ENCODE measurements at places on chromosomes 7 and 10.

DNA sequence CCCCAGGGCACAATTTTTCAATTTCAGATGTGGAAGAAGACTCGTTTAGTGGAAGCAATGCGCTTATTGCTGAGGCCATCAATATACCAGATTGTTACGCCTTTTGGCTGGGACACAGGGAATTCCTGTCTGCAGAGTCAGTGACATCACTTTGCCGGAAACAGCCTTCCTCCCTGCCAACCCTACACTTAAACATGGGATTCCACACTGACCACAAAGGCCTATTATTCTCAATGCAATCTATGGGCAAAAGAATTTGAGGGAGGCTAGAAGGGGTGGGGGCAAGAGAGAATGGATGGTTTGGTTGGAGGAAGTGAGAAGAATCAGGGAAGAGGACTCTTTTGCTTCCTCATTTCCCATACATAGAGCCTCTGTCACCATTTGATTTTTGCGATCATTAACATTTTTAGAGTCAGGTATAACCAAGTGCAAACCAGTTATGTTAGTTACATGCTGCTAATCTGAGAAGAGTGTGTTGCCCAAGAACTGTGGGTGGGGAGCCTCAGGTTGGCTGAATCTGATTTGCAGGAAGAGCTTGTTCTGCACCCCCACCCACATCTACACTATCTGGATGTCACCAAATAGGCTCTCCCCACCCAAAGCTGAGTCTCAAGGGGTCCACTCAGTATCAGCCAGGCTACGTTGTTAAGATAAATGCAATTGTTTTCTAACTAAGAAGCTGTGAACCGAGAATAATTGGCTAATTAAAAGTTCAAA is 58.2 kb downstream of the ENTPD1 start:
- DNase-seq: no peak

- DNase-seq: no peak
These were observed 111.5 kb downstream of the LRMDA start for GRCh38 chr10:75542906-75543305.

GRCh38 chr7:29854257-29854938 is 48.1 kb downstream of the WIPF3 start:
- DNase-seq: no peak

DNA sequence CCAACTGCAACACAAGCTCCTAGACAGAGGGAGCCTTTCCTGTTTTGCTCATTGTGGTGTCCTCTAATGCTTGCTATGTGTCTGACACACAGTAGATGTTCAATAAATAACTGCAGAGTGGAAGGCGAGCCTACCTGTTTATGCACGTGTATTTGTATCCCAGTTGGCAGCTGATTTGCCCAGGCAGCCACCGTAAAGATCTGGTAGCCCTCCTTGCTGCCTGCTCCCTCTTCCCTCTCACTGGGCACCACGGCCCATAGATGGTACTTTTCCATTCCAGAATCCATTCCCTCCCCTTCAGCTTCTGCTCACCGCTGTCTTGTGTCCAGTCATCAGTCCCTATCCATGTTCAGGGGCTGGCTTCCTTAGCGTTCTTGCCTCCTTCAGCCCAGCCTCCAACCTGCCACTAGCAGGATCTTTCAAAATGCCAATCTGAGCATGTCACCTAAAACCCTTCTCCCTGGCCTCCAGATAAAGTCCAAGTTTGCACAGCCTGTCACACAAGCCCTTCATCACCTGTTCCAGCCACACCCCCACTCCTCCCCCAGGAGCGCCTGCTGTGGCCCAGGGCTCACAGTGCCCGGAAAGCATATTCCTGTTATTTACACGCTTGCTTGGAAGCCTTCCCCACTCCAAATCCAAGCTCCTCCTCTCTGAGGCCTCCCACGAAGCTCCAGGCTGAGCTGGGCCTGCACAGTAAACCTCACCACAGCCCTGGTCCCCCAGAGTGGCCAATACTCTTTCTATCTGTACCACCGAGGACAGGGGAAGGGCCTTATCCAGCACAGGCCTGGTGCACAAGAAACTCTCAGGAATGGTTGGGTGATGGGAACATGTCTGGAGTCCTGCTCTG is 21.0 kb downstream of the ZCCHC24 start:
- DNase-seq: no peak

DNA sequence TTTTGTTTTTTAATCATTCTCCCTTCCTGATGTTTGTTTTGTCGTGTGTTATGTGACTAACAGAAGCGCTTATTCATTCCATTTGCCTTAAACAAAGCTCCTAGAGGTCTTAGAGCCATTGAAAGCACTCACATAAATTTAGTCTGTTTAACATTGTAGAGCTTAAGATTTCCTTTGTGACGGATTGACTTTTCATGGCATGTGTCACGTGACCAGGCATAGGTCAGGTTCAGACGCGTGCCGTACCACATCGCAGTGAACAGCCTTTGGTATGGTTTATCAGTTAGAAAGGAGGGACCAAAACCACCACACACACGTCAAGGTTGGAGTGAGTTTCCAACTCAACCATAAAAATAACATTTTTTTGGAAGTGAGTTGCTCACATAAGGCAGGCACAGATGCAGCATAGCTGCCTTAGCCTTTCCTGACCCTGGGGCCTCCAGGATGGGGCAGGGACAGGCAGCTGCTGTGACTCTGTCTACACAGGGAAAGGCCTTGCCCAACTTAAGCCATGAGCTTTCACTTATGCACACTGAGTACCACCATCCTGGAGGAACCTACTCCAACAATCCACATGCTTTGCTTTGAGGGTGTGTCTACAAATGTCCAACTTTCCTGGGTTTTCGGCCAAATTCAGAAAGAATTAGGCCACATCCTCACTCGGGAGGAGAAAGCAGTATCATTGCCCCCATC is 55.5 kb downstream of the WDFY4 start:
- DNase-seq: no peak

GRCh38 chr7:33789871-33790630 is 115.3 kb upstream of the BMPER start:
- no peak for DNase-seq

- no peak for DNase-seq
These were observed 138.2 kb upstream of the MKLN1 start for GRCh38 chr7:131189488-131189887.

DNA sequence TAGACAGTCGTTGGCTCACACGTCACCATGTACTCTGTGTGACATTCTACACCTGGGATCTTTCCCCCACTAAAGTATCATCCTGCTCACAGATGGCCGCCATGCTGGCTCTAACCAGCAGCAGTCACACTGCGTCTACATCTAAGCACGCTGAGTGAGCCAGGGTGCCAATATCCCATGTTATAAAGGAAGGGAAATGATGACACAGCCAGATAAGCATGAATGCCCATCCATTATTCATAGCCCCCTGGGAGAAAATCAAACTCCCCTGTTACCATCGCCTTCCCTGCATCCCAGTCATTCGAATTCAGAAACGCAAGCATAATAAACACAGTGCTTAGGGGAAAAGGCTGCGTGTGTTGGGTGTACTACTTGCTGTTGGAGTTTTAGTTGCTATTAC is 698.2 kb upstream of the AUTS2 start:
- DNase-seq: no peak

- no peak for DNase-seq
These were observed 66.0 kb downstream of the SUGCT start for GRCh38 chr7:40200791-40201190.

- DNase-seq: no peak
These were observed 232.6 kb upstream of the AUTS2 start for GRCh38 chr7:69365651-69366192.

GRCh38 chr10:107409522-107409921 is 245.0 kb upstream of the SORCS1 start:
- DNase-seq: no peak

GRCh38 chr7:158541346-158542010 is 46.1 kb downstream of the PTPRN2 start:
- DNase-seq: no peak

- no peak for DNase-seq
These were observed 196.1 kb upstream of the GALNT17 start for GRCh38 chr7:70935854-70936253.

- DNase-seq: no peak
These were observed 2.2 kb upstream of the MYL10 start for GRCh38 chr7:101631224-101631714.

DNA sequence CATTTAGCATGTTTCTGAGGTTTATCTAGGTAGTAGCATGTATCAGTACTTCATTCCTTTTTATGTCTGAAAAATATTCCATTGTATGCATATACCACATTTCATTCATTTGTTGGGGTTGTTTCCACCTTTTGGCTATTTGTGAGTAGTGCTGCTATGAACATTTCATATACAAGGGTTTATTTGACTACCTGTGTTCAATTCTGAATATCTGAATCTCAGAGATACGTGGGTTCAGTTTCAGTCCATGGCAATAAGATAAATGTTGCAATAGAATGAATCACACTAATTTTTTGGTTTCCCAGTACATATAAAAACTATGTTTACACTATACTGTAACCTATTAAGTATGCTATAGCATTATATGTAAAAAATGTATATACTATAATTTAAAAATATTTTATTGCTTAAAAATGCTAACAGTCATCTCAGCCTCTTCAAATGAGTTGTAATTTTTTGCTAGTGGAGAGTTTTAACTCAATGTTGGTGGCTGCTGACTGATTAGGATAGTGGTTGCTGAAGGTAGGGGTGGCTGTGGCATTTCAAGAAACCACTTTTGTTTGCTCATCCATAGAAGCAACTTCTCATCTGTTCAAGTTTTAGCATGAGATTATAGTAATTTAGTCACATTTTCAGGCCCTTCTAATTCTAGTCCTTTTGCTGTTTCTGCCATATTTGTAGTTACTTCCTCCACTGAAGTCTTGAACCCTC is 13.9 kb downstream of the PLEKHA1 start:
- no peak for DNase-seq

- peak; percentile 69 for DNase-seq
These were observed 96.0 kb upstream of the IKZF1 start for GRCh38 chr7:50208378-50208982.

- DNase-seq: no peak
These were observed 108.7 kb downstream of the RAPGEF5 start for GRCh38 chr7:22248111-22248809.

- DNase-seq: no peak
These were observed 703.5 kb upstream of the SEMA3D start for GRCh38 chr7:85890244-85890811.

- no peak for DNase-seq
These were observed 2.1 kb downstream of the CBLL1 start for GRCh38 chr7:107746006-107746405.

DNA sequence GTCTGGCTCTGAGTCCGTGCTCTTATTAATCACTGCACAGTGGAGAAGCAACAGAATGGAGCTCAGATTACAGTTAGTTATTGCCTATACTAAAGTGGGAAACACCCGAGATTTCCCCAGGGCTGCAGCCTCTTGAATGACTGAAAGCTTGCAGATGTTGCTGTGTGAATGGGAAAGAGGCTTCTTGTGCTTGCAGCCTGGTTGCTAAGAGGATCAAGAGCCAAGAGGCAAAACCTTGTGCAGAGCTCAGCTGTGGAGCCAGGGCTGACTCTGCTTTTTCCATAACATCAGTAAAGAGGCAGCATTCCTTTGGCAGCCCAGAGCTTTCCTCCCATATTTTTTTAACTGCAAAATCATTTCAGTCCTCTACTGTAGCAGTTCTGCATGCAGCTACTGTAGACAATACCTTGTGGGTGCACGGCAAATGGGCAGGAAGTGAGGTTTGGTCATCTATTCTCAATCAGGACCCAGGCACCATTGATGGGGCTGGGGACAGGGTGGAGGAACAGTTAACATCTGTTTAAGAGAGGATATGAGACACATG is 86.5 kb downstream of the RALA start:
- no peak for DNase-seq

DNA sequence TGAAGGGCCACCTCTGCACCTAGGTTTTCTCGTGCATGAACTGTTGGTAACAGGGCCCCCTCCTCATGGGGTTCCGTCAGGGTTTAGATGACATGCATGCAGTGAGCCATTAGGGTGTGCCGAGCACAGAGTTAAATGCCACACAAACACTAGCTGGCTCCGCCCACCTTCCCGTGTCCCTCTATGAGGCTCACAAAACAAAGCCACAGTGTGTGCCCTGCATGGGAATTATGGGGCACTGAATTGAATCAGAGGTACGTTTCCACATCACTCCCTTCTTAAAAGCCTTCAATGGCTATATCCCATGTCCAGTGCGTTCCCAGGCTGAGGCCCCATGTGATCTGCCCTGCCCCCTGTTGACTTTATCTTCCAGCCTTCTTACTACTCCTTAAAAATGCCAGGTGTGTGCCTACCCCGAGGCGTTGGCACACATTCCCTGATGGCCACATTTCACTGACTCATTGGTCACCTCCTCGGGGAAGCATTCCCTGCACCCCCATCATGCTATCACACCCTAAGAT is 35.7 kb downstream of the GSDME start:
- no peak for DNase-seq
